Fibroblast of skin of abdomen (primary cell): ENCODE measurements at places on chromosomes 4 and X.

- DNase-seq, result no peak
Observed at GRCh38 chr4:186857793-186858192, 134.1 kb upstream of the FAT1 start.

DNA sequence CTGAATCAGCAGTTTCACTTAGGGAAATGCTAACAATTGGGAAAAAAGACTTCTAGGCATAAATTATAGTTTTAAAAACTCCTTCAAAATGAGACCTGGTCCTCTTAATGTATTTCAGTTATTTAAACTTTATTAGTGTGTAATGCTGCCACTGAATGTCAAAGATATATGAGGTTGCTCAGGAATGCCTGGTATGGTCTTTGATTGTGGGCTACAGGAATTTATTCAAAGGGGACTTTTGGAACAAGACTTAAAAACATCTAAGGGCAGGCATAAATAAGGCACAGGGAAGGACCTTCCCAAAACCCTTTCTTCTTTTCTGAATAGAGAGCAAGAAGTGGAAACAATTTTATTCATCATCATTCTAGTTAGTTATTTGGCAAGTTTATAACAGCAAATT lies 439.1 kb downstream of the TLL1 start:
- peak; percentile 55 for DNase-seq

- DNase-seq, result no peak
Observed at GRCh38 chrX:26670521-26670920, 454.6 kb downstream of the MAGEB5 start.

DNA sequence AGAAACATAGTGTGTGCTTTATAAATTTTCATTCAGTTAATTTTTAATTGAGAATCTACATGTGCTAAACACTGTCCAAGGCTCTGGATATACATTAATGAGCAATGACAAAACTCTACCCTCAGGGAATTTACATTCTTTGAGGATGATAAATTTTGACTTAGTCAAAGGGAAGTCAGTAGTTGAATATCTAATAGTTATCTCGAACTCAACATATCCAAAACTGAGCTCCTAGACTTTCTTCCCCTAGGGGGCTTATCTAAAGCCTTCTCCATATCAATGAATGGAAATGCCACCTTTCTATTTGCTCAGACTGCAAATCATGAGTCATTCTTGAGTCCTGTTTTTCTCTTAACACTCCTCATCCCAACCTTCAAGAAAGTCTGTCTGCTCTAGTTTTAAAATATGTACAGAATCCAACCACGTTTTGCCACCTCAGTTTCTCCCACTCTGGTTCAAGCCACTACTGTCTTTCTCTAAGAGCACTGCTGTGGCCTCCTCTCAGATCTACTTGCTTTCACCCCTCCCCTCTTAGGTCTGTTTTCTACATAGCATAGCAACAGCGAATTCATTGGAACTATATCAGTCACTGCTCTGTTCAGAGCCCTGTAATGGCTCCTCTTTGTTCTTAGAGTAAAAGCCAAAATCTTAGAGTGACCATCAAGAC lies 9.5 kb downstream of the PARM1 start:
- DNase-seq, result no peak

DNA sequence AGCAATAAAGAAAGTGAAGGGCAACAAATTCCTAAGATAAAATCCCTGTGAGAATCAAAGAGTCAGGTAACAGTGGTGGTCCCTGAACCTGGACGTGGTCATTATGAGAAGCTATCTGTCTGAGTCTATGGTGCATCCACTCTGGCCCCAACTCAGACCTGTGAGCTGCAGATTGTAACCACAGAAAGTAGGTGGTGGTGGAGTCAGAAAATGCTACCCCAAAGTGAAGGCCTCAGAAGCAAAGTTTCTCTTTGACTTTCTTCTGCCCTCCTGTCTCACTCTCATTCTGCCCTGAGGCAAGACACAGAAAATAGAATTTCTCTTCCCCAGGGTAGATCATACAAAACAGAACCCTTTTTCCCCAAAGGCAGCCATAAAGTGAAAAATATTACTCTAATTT lies 84.1 kb upstream of the NEIL3 start:
- DNase-seq, result no peak
